Stomach (tissue), 19 donors: ENCODE measurements at places on chromosomes 12 and 14. TPM values are rescaled to one million over a fixed set of nuclear protein-coding genes. Genes with fewer than 3 reads are reported as not detected.

Gene RAB21
- polyA plus RNA-seq: 16.9 TPM

Gene OR6C75
- polyA plus RNA-seq: not detected

Gene GPR132
- 0.38 TPM for polyA plus RNA-seq

Gene SLCO1B1
- polyA plus RNA-seq: not detected

Gene USP44
- polyA plus RNA-seq: 0.28 TPM

Gene AJUBA
- polyA plus RNA-seq: 6.9 TPM

Gene ESPL1
- 13.1 TPM for polyA plus RNA-seq

Gene NTF3
- 0.87 TPM for polyA plus RNA-seq
